ENCODE measurements at places on chromosomes 3 and 15. TPM values are rescaled to one million over a fixed set of nuclear protein-coding genes. Genes with fewer than 3 reads are reported as not detected.

DNA sequence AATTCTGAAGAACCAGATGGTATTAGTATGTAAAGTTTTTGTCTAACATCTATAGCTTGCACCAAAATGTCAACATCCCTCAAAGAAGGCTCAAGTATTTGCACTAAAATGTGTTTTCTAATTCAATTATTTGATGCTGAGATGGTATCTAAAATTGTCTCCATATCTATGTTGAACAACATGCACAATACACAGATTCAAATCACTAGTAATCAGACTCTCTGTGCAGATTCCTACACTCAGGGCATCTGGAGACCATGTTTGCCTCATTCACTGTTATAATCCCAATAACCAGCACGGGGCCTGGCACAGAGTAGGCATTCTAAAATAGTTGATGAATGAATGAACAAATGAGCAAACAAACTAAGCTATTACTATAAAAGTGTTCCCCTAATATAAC is 2.6 kb downstream of the FILIP1L start:
- no peak for DNase-seq

The PLS1 gene
- total RNA-seq, result 23.6 TPM

GRCh38 chr15:66378814-66379430 is 7.8 kb upstream of the MAP2K1 start:
- no peak for DNase-seq

- DNase-seq, result no peak
Observed at GRCh38 chr3:109269577-109270275, 46.6 kb downstream of the DPPA2 start.

- DNase-seq, result no peak
Observed at GRCh38 chr3:197168606-197169005, 129.8 kb downstream of the DLG1 start.

The PARP15 gene
- total RNA-seq, result not detected

GRCh38 chr3:188631291-188632010 is 477.5 kb downstream of the LPP start:
- DNase-seq, result no peak

DNA sequence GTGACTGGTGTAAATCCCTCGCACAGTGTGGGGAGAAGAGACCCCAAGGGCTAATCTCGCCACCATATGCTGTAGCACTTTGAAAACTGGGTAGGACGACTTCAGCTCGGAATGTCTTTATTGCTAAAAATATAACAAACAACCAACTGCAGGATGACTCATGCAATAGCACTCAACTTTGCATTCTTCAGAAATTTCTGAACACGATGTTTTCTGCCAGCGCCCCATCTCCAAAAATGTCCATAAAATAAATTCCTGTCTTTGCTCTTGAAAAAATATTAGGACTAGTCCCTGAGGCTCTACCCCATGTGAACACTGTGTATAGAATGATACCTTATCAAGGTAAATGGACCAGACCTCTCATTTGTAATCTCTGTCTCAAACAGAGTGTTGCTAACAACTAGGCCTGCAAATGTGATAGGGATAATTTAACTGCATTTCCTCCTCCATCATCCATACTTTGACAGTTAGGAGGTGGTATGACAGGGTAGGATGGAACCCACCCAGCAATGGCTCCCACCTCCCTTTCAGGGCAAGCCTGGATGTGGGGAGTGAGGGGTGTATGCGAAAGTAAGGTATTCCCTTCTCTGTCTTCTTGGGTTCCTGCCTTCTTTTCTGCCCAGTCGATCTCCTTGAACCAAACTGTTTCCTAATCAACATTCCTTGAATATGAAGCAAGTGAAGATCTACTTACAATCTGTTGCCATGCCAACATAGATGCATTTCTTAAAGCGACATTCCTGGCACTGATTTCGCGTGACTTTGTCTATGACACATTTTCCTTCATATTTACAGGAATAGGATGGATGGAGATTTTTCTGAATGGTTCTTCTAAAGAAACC is 201.1 kb downstream of the NR1D2 start:
- DNase-seq, result peak; percentile 46

The EXD1 gene
- total RNA-seq, result not detected

The HOMER2 gene
- total RNA-seq, result 5.0 TPM

GRCh38 chr15:83955806-83956265 is 279.7 kb upstream of the GOLGA6L4 start:
- DNase-seq, result no peak

DNA sequence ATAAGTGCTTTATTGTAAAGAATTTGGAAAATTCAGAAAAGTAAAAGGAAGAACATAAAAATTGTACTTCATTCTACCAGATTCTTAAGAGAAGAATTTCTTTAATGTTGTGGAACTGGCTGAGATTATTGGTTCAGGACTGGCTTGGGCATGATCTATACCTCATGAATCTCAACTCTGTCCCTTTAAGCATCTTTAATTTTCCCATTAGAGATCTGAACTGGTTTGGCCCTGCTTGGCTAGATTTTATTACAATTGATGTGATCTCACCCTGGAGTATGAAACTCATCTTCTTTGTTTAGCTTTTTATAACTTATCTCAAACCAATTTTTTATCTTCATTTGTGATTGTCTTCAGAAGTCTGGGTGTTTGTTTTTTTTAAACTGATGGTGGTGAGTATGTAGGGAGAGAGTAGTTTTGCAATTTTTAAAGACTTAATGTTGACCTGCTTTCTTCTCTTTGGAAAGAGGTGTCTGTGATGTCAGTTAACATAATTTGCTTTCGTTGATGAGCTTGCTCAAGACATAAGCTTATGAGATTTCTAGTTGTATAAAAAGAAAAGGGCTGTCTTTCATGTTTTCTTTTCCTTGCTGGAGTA is 61.9 kb downstream of the ZNF609 start:
- no peak for DNase-seq

The CNTN6 gene
- total RNA-seq, result not detected

The MRPS22 gene
- 58.2 TPM for total RNA-seq

GRCh38 chr3:190073264-190074008 is 47.3 kb downstream of the P3H2 start:
- DNase-seq, result no peak

DNA sequence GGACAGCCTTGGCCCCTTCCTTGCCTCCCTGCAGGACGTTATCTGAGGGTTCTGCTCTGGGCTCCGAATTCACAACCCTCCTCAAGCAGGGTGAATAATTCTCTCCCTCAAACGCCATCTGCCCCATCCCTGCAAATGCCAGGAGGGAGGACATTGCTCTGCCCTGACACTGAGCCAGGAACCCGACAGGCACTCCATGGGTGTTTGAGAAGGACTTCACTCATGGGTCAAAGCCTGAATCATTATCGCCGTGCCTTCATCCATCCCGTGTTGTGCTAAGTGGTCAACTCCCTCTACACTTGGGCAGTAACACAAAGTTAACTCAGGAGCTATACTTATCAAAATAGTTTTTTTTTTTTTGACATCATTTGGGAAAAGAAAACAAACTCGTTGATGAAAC is 261.8 kb upstream of the IGF1R start:
- no peak for DNase-seq

GRCh38 chr15:64738226-64739095 is 36.9 kb downstream of the RBPMS2 start:
- DNase-seq, result no peak

DNA sequence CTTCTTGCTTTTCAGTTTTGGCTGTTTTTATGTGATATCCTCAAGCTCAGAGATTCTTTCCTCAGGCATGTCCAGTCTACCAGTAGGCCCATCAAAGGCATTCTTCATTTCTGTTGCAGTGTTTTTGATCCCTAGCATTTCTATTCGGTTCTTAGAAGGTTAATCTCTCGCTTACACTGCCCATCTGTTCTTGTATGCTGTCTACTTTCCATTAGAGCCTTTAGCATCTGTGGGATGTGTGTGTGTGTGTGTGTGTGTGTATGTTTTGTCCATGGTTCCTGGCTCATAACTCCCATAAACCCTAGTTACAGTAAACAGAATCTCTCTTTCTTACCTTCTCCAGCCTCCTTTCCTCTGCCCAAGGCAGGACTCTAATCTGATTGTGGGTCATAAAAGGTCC is 5.1 kb upstream of the SLC22A13 start:
- no peak for DNase-seq

The ARID3B gene
- total RNA-seq, result 37.0 TPM

DNA sequence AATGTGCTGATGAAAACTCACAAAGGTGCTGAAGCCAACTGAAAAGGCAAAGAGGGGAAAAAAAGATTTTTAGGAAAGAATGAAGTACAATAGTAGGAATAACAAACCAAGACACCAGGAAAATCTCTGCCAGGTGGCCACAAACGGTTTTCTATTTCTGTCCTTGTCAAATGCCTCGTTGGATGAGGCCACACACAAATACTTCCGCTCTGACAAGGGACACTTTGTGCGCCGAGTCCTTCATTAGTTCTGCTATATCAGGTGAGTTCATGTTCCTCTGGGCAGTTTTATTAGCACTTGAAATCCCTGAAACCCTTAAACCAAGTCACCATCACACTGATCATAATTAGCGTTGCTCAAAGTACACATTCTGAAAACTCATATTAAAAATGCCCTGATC is 373.1 kb downstream of the VPS13C start:
- no peak for DNase-seq

The ZNF502 gene
- 2.0 TPM for total RNA-seq

The IMPG2 gene
- total RNA-seq, result 0.07 TPM

GRCh38 chr15:48978638-48979037 is 14.9 kb upstream of the SHC4 start:
- no peak for DNase-seq

- no peak for DNase-seq
Observed at GRCh38 chr3:175664911-175665310, 805.8 kb downstream of the NAALADL2 start.

GRCh38 chr15:55970286-55970685 is 23.1 kb downstream of the NEDD4 start:
- no peak for DNase-seq

- no peak for DNase-seq
Observed at GRCh38 chr3:157868196-157868595, 238.0 kb downstream of the SHOX2 start.

GRCh38 chr3:46701181-46701939 is at the start of gene TMIE:
Gene TMIE, plus strand, starts transcription at chr3:46701392. Its CDS starts 96 bp downstream, at chr3:46701488.
- no peak for DNase-seq

GRCh38 chr3:167811031-167811430 is 75.5 kb downstream of the SERPINI1 start:
- no peak for DNase-seq

The PP2D1 gene
- not detected for total RNA-seq

DNA sequence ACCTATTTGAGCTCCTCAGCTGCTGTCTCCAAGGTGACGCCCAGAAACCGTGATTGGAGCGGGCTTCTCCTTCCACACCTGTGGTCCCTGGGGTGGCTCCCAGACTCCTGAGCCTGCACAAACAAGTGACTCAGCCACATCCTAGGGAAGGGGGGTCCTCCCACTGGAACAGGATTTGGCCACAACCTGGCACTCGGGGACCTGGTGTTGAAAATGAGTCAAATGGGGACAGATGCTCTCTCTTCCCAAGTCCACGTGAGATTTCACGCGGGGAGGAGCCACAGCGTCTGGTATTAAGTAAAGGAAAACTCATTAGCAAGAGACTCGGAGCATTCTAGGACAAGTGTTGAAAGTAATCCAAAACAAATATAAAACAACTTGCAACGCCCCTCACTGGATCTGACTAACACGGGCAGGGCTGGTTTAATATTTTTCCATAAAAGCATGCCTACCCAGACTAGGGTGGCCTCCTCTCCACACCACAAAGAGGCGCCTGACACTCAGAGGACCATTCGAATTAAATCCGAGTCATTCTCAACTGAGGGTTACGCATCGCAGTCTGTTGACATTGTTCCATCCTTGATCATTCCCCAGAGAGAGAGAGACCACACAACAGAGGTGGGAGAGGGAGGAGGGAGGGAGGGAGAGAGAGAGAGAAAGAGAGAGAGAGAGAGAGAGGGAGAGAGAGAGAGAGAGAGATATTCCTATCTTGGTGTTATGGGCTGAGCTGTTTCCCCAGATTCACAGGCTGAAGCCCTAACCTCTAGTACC is 74.4 kb downstream of the MGLL start:
- DNase-seq, result no peak

The HHATL gene
- total RNA-seq, result not detected

GRCh38 chr15:68241088-68241935 is 11.8 kb upstream of the CLN6 start:
- DNase-seq, result no peak
